Lower lobe of right lung (tissue), 2 donors: ENCODE measurements at places on chromosomes 2 and 18. TPM values are rescaled to one million over a fixed set of nuclear protein-coding genes. Genes with fewer than 3 reads are reported as not detected.

GRCh38 chr2:217052856-217053577 lies 193.2 kb upstream of the TNP1 start:
- no peak for DNase-seq

GRCh38 chr2:186325827-186326535 lies 160.1 kb upstream of the ZC3H15 start:
- DNase-seq: no peak

DNA sequence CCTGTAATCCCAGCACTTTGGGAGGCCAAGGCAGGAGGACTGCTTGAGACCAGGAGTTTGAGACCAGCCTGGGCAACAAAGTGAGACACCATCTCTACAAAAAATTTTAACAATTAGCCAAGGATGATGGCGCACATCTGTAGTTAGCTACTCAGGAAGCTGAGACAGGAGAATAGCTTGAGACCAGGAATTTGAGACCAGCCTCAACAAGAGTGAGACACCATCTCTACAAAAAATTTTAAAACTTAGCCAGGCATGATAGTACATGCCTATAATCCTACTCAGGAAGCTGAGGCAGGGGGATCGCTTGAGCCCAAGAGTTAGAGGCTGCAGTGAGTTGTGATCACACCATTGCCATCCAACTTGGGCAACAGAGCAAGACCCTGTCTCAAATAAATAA lies 7.0 kb downstream of the MEMO1 start:
- DNase-seq: no peak

GRCh38 chr18:38693104-38693503 lies 1127.5 kb upstream of the CELF4 start:
- no peak for DNase-seq

Gene SNRNP27
- total RNA-seq: 38.7 TPM
